ENCODE measurements at places on chromosomes 1 and 21. TPM values are rescaled to one million over a fixed set of nuclear protein-coding genes. Genes with fewer than 3 reads are reported as not detected.

GRCh38 chr1:234479866-234480265, 887 bp upstream of the TARBP1 start:
- no peak for DNase-seq

The EDN2 gene
- total RNA-seq: 0.53 TPM

- no peak for DNase-seq
Observed at GRCh38 chr1:223726380-223727001, 14.2 kb downstream of the CAPN2 start.

- no peak for DNase-seq
Observed at GRCh38 chr1:60809204-60809980, 273.0 kb upstream of the NFIA start.

DNA sequence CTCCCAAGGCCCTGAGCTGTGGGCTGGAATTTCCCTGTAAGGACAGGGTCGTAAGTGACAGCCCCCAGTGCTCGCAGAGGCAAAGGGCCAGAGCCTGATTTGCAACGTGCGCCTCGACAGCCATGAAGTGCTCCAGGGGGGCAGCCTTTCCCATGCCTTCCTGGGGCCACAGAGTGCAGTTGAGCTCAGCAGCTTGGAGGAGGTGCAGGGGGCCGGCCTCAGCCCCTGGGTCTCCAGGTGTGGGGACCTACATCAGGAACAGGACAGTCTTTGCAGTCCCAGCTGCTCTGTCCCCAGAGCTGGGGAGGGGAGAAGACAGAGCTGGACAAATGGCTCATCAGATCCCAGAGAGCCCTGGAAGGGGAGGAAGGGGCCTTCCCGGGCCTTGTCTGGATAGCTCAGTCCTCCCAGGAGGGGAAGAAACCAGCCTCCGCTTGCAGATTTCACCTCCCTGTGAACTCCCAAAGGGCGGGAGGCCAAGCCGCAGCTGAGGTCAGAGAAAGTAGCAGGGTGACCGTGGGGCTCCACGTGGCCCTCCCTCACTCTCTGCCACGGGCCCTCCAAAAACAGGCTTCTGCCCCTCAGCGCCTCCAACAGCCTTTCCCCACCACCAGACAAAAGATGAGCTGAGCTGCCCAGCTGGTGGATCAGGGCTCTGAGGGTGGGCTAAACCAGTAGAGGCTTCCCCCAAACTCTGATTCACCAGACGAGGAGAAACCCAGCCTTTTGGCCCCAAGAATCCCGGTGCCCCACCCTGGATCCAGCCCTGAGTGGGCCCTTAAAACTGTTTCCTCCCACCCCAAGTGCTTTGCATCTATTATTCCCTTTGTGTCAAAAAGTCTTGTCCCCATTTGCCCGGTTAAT, 76.5 kb downstream of the DHRS3 start:
- DNase-seq: no peak

GRCh38 chr1:15205586-15206346, 41.3 kb upstream of the FHAD1 start:
- DNase-seq: no peak

GRCh38 chr1:185193756-185194155, 36.8 kb downstream of the SWT1 start:
- no peak for DNase-seq

DNA sequence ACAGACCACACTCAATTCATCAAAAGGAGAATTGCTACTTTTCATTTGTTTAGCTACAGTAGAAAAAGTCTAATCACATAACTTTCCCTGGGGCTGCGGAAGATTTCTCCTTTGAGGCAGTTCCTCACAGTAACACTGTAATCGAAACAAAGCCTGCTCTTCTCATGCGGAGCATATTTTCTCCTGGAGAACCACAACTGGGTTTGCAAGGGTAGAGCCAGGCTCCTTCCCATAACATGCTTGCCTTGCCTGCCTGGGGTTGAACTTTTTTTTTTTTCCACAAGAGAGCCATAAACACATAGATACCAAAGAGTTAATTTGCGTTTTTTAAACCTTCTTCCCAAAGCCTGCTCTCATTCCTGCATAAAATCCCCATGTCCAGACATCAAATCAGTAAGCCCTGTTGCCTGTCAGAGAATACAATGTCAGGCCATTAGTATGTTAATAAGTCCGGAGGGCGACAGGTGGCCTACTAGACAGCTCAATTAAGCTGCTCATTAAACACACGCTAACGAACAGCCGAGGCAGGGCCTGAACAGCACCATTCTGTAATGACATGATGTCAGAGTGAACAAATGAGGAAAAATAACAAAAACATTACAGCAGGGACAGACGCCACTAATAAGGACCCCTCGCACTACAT, 107.1 kb upstream of the OLIG2 start:
- no peak for DNase-seq

DNA sequence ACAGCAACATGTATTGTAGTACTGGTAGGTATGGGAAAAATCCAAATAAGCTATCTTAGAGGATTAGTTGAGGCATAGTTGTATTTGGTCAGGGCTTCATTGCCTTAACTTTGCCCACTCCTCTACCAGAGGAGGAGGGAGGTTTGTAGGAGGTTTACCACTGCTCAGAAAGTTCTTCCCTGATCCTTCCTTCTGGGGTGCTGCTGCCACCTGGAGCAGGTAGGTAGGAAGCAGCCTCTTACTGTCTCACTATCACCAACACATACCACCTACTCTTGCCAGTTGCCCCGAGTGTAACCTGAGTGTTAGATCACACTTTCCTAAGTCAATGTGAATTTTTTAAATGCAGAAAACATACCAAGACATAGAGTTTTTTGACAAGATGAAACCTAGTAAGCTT, 24.1 kb upstream of the ZSWIM5 start:
- no peak for DNase-seq

DNA sequence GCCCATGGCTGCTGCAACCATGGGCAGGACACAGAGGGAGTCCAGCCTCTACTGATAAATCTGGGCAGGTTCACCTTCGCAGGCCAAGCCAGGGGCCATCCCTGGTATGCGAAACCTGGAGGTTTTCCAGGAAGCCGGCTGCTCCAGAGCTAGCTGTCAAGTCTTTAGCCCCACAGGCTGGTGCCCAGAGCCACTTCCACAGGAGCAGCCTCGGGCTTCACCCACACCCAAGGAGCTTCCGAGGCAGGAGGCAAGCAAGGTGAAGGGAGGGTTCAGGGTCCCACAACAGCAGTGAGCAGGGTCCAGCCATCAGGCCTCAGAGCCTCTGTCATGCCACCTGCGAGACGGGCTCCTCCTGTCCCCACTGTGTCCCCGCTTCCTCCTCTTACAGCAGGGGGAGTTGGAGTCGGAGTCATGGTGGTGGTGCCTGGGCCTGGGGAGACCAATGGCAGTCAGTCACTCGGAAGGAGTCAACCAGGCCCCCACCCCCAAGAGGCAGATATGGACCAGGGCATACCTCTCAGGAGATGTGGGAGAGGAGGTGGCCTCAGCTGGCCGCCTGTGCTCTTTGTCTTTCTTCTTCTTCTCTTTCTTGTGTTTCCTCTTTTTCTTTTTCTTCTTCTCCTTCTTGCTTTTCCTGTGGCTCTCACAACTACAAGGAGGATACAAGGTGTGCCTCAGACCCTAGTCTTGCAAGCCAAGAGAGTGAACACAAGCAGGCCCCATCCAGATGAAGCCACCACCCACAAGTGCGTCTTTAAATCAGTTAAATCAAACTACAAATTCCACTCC, 2.1 kb downstream of the C1orf35 start:
- DNase-seq: no peak

DNA sequence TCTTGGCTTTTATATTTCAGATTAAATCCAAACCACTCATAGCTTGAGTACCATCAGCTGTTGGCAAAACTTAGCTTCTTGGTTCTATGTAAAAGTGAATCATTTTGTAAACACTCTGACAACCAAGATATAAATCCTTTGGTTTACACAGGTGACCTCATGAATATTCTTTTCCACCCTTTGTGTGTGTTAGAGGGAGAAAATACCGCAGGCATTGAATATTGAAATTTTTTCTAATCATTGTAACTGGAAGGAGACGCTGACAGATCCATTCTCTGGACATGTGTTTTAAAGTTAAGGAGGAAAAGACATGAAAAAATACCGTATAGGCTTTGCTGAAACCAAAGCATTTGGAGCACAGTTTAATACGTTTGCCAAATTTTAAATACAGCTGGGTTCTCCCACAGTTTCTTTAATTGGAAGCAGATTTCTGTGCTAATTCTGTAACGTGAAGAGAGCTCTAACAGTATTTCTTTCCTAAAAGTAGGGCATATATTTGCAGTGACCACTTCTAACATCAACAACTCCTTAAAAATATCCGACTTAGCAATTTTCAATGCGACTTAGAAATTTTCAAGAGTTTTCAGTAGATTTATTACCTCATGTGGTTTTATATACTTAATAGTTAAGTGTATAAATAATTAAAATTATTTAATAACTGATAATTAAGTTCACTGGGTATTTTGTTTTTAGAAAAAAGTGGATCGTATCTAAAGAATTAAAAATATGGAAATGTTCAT, 388.2 kb downstream of the USP25 start:
- DNase-seq: peak; percentile 78

All from glomerular endothelial cell (primary cell).